Inflammatory macrophage (primary cell): ENCODE measurements at places on chromosomes 2 and 18.

GRCh38 chr18:23279931-23280330 is 144.6 kb downstream of the CABLES1 start:
- DNase-seq, result no peak

- DNase-seq, result no peak
Observed at GRCh38 chr2:230784795-230785194, 72.2 kb downstream of the CAB39 start.

DNA sequence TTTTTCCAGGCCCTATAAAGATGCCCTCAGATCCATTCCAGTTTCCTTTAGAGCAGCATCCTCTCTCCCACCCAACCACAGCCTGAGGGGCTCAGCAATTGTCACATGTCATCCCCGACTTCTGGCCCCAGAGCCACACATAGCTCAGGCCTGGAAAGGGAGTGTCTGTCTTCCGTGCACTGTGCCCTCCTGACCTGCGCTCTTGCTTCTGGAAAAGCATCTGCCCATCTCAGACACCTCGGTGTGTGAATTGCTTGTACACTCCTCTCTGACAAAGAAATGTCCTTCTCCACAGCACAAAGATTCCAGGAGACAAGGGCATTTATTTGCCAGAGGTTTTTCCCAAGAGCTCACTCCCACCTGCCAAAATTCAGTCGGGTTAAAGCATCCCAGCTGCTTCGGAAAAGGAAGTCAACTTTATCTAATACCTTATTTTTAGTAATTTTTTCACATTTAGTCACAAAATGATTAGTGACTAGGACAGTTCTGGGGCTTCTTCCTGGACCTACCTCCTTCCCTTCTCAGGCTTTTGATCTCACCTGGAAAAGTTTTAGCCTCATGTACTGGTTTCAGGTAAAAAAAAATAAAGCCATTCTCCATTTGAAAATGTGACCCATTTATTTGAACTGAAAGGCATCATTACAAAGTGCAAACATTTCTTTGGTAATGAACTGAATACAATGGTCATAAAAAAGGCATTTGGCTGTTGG is 112.9 kb downstream of the PXDN start:
- no peak for DNase-seq

DNA sequence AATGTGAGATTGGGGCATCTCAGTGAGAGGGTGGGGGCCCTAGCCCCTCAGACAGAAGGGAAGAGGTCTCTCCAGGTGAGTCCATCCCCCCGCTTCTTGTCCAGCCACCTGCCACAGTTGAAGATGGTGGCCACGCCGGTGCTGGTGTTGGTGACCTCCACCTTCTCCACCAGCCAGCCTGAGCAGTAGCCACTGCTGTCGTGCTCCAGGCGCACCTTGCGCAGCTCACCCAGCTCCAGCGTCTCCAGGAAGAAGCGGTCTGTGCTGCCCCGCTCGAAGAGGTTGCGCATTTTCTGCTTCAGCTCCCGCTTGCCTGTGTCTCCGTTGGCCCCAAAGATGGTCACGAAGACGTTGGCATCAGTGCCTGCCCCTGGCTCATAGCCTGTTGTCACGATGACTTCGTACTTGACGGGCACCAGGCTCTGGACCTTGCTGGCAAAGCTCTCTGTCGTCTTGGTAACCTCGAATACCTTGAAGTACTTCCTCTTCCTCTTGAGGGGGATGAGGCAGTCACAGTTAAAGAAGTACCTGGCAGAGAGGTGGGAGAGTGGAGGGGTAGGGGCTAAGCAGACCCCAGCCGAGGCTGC is 179.5 kb downstream of the LOXHD1 start:
- DNase-seq, result no peak
